ENCODE measurements at places on chromosomes 7 and 10.
A peak's percentile ranks its signal among the peaks of the same experiment; 100 is the strongest.

- DNase-seq: no peak
These were observed 290.5 kb upstream of the LRGUK start for GRCh38 chr7:133836666-133837065.

- no peak for DNase-seq
These were observed 5.3 kb upstream of the ARHGAP19 start for GRCh38 chr10:97297556-97298222.

GRCh38 chr7:52944921-52945320 is 90.5 kb upstream of the POM121L12 start:
- DNase-seq: no peak

GRCh38 chr7:4606797-4607196 is 75.3 kb upstream of the FOXK1 start:
- peak; percentile 1 for DNase-seq

- no peak for DNase-seq
These were observed 120.2 kb downstream of the TEX36 start for GRCh38 chr10:125562737-125563136.

GRCh38 chr10:16745061-16745460 is 72.2 kb downstream of the RSU1 start:
- no peak for DNase-seq

DNA sequence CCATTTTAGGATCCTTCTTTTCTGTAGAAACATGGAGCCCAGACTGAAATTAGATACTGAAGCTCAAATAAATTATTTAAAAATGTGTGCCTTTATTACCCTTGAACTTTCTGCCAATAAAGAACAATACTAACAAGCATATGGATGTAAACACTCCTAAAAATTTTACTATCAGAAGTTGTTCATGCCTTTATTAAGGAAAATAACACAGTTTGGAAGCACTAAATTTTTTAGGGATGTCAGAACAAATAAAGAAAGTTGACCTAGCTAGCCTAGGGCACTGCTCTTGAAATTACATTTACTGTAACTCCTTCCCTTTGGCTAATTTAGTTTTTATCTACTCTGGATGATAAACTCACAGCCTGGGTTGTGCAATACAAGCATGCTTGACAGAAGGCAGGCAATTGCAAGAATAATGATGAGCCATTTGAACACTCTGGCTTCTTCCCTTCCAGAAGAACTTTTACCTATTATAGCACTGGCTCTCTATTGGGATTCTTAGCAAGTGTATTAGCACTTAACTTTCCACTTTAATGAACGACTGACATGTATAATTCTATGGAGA is 351.7 kb upstream of the C7orf33 start:
- DNase-seq: no peak

- no peak for DNase-seq
These were observed 20.6 kb downstream of the UBTD1 start for GRCh38 chr10:97519342-97519741.

GRCh38 chr7:127738859-127739258 is 86.9 kb downstream of the SND1 start:
- DNase-seq: no peak

DNA sequence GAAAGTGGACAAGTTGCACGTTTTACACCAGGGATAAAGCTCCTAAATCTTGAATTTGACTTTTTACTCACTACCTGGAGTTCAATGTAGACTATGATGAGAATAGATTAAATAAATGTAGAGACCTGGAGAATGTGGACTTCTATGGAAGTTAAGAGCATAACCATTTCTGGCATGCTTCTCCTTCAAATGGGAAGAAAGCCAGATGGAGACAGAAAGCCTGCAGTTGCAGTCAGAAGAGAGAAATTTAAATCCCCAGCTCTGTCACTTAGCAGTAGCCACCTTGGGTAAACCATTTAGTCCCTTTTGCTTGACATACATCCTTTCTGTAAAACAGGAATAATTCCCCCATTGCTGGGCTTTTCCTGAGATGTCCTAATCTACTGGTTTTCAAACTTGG is 355.3 kb upstream of the AUTS2 start:
- DNase-seq: no peak

- no peak for DNase-seq
These were observed 26.4 kb downstream of the RNF216 start for GRCh38 chr7:5754981-5755599.

GRCh38 chr10:54905578-54906192 is 104.7 kb upstream of the PCDH15 start:
- no peak for DNase-seq

GRCh38 chr10:1034758-1035157 is 9.1 kb upstream of the IDI2 start:
- DNase-seq: no peak

GRCh38 chr10:127210936-127211466 is 14.6 kb upstream of the INSYN2A start:
- no peak for DNase-seq
